Right renal pelvis (tissue), 4 donors: ENCODE measurements at places on chromosomes 13 and 19. TPM values are rescaled to one million over a fixed set of nuclear protein-coding genes. Genes with fewer than 3 reads are reported as not detected.

Gene RXFP2
- polyA plus RNA-seq, result 0.06 TPM

Gene PRDX2
- polyA plus RNA-seq, result 318 TPM

Gene RNF113B
- polyA plus RNA-seq, result not detected

Gene NLRP5
- polyA plus RNA-seq, result 0.06 TPM

Gene NLRP7
- not detected for polyA plus RNA-seq

Gene BEST2
- polyA plus RNA-seq, result not detected

Gene SLC1A6
- polyA plus RNA-seq, result 0.56 TPM

Gene MED26
- 7.0 TPM for polyA plus RNA-seq

Gene ATP7B
- 19.0 TPM for polyA plus RNA-seq

Gene COX6B2
- 0.72 TPM for polyA plus RNA-seq

Gene PSG11
- not detected for polyA plus RNA-seq

Gene PLIN5
- polyA plus RNA-seq, result 4.8 TPM

Gene ATP4A
- 0.10 TPM for polyA plus RNA-seq

Gene ZNF443
- polyA plus RNA-seq, result 11.3 TPM

Gene TTYH1
- polyA plus RNA-seq, result 7.5 TPM

Gene KLK3
- polyA plus RNA-seq, result 0.34 TPM

Gene APOE
- 604 TPM for polyA plus RNA-seq

Gene DPF1
- polyA plus RNA-seq, result 1.0 TPM

Gene SEMA6B
- polyA plus RNA-seq, result 2.3 TPM

Gene IL11
- polyA plus RNA-seq, result 1.3 TPM
